ENCODE measurements at places on chromosomes 3 and 15. TPM values are rescaled to one million over a fixed set of nuclear protein-coding genes. Genes with fewer than 3 reads are reported as not detected.

DNA sequence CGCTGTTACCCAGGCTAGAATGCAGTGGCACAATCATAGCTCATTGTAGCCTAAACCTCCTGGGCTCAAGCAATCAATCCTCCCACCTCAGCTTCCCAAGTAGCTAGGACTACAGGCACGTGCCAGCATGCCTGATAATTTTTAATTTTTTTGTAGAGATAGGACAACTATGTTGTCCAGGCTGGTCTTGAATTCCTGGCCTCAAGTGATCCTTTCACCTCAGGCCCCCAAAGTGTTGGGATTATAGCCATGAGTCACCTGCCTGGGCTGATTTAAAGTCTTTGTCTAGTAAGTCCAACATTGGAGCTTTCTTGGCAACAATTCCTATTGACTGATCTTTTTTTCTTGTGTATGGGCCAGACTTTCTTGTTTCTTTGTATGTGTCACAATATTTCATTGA, 28.1 kb downstream of the SPINK8 start:
- H3K36me3 ChIP-seq: peaks cover 16% of the 10 kb centered on the region
- no peak overlapping the region for H3K27ac ChIP-seq
- H3K4me1 ChIP-seq: peaks cover 9% of the 10 kb centered on the region

DNA sequence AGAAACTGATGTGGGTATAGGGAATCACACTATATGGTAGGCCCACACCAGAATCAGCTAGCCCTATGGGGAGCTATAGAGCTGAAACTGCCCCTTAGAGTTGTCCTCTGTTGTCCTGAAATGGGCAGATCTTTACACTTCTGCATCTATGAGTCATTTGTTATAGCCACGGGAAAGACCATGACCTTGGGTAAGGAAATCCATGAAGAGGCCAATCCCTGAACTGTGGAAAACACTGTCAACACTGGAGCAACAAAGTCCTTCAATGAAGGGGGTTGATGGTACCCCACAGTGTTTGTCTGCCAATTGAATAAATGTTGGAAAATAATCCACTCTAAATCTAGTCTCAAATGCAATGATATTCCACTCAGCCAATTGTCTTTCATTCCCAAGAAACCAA, 5.2 kb upstream of the CD200R1 start:
- H3K4me1 ChIP-seq: peaks cover 39% of the 10 kb centered on the region
- DNase-seq: no peak

- peaks cover 26% of the 10 kb centered on the region for H3K27me3 ChIP-seq
- H3K27ac ChIP-seq: no peak overlapping the region
- no peak overlapping the region for H3K4me3 ChIP-seq
Measured at GRCh38 chr3:129341331-129342141, 62.9 kb downstream of the HMCES start.

- DNase-seq: no peak
- H3K4me3 ChIP-seq: no peak overlapping the region
- no peaks in the 10 kb centered on the region for H3K36me3 ChIP-seq
- peak overlapping the region; percentile 28 for H3K27ac ChIP-seq
- H3K4me1 ChIP-seq: no peaks in the 10 kb centered on the region
Measured at GRCh38 chr15:47542312-47542989, 174.9 kb upstream of the SEMA6D start.

- no peak overlapping the region for H3K4me3 ChIP-seq
- no peaks in the 10 kb centered on the region for H3K4me1 ChIP-seq
Measured at GRCh38 chr3:73530022-73530396, 94.7 kb downstream of the PDZRN3 start.

Gene ISG20
- total RNA-seq: 110 TPM

Gene NOX5
- not detected for total RNA-seq

Gene ZCWPW2
- 0.32 TPM for total RNA-seq

Gene PCCB
- total RNA-seq: 59.8 TPM

Gene GOLGA8G
- not detected for total RNA-seq

All from activated naive CD8-positive, alpha-beta T cell treated with anti-CD3 and anti-CD28 coated beads for 36 hours (primary cell).